Effector memory CD4-positive, alpha-beta T cell (primary cell): ENCODE measurements at places on chromosomes 12 and 14.
A peak's percentile ranks its signal among the peaks of the same experiment; 100 is the strongest.

GRCh38 chr14:91817566-91818325 lies 49.6 kb downstream of the TC2N start:
- H3K36me3 ChIP-seq, result peaks cover 13% of the 10 kb centered on the region
- no peaks in the 10 kb centered on the region for H3K4me1 ChIP-seq
- peak overlapping the region; percentile 26 for H3K27ac ChIP-seq
- no peak overlapping the region for H3K4me3 ChIP-seq
- no peak for DNase-seq
- no peaks in the 10 kb centered on the region for H3K27me3 ChIP-seq

- H3K27me3 ChIP-seq, result no peaks in the 10 kb centered on the region
- no peak overlapping the region for H3K27ac ChIP-seq
- no peaks in the 10 kb centered on the region for H3K36me3 ChIP-seq
- H3K4me3 ChIP-seq, result no peak overlapping the region
- no peaks in the 10 kb centered on the region for H3K4me1 ChIP-seq
Observed at GRCh38 chr12:115716551-115716950, 560.9 kb downstream of the MED13L start.

DNA sequence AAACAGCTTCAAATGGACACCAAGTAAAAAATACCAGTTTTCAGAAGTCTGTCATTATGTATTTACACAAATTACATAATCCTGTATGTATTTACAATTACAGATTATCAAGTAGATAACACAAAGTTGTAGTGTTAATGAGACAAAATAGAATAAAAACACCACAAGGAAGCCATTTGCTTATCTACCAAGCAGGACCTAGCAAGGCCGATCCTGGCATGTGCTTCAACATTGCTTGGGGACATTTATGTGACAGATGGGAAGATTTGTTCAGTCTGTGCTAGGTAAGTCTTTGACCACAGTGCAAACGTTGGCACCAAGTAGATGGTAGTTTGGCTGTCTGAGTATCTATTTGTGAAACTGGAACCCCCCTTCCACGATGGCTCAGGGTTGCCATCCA lies 35.8 kb downstream of the BCAT1 start:
- no peaks in the 10 kb centered on the region for H3K27me3 ChIP-seq
- no peaks in the 10 kb centered on the region for H3K4me1 ChIP-seq
- no peak overlapping the region for H3K4me3 ChIP-seq
- no peak overlapping the region for H3K27ac ChIP-seq
- H3K36me3 ChIP-seq, result no peaks in the 10 kb centered on the region

GRCh38 chr12:12016284-12017100 lies 54.2 kb upstream of the BCL2L14 start:
- no peaks in the 10 kb centered on the region for H3K27me3 ChIP-seq
- H3K4me1 ChIP-seq, result peaks cover 22% of the 10 kb centered on the region
- DNase-seq, result no peak
- no peak overlapping the region for H3K27ac ChIP-seq
- no peaks in the 10 kb centered on the region for H3K36me3 ChIP-seq

- H3K4me1 ChIP-seq, result no peaks in the 10 kb centered on the region
- H3K27ac ChIP-seq, result no peak overlapping the region
- no peaks in the 10 kb centered on the region for H3K36me3 ChIP-seq
- H3K4me3 ChIP-seq, result no peak overlapping the region
- H3K27me3 ChIP-seq, result no peaks in the 10 kb centered on the region
Observed at GRCh38 chr14:53894456-53894855, 62.2 kb downstream of the BMP4 start.

- H3K4me1 ChIP-seq, result no peaks in the 10 kb centered on the region
- no peak overlapping the region for H3K4me3 ChIP-seq
Observed at GRCh38 chr14:51039252-51039651, 55.7 kb downstream of the TRIM9 start.

- no peaks in the 10 kb centered on the region for H3K4me1 ChIP-seq
- no peaks in the 10 kb centered on the region for H3K36me3 ChIP-seq
- H3K27ac ChIP-seq, result no peak overlapping the region
- H3K4me3 ChIP-seq, result no peak overlapping the region
Observed at GRCh38 chr14:29847056-29847380, 80.6 kb downstream of the PRKD1 start.

DNA sequence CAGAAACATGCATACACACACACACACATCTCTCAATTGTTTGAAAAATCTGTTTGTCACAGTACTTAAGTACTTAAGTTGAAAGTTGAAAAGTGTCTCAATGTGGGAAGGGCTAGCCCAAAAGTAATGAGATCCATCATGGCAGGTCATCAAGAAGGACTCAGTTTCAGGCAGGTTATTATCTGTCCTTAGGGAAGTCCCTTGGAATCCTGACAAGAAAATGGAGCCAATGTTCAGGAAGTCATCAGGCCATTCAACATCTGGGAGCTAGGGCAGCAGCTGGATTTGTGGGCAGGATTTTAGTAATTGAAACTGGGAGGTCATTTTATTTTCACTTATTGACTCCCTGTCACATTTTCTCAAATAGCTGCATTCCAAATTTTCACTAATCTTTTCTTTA lies 56.0 kb downstream of the MSRB3 start:
- DNase-seq, result no peak
- no peaks in the 10 kb centered on the region for H3K27me3 ChIP-seq
- H3K36me3 ChIP-seq, result no peaks in the 10 kb centered on the region
- no peaks in the 10 kb centered on the region for H3K4me1 ChIP-seq
- no peak overlapping the region for H3K4me3 ChIP-seq

DNA sequence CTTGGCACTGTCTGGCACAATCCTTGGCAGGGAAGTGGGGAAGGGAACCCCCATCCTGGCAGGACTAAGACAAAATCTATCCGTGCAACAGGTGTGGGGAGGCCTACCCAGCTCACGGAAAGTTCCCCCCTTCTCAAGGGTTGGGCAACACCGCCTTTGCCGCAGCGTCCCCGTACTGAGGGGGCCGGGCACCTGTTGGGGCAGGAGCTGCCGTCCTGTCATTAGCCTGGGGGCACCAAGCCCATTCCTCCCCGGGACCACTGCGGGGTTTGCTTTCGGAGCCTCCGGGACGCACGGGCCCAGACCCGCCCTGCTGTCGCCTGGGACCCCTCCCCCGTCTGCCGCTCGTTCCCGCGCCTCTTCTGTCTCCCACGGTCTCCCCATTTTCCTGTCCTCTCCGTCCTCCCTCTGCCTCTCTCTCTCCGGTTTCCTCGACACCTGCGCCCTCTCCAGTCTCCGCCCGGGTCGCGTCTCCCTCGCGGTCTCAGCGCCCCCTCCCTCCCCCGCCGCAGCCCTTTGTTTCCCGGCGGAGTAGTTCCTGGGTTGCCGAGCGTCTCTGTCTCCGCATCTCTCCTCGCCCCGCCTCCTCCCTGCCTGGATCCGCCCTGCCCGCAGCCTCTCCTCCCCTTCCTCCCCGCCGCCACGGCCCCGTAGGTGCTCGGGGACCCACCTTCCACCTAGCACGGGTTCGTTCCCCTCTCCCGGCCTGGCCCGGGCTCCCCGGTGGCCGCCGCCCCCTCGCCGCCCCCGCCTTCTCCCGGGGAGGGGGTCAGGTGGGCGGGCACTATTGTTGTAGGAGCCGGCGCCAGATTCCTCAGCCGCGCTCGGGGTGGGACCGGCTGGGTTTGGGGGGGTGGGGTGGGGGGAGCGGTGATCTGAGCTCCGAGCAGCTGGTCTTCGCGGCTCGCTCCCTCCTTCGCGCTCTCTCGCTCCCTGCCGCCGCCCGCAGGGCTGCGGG lies at the start of gene CACNB3:
Gene CACNB3 (plus strand): TSS at position 624 of the 958 bp plus-strand sequence. CDS start 434 bp downstream, outside the sequence.
- H3K27ac ChIP-seq, result peak within 1 kb of the TSS; percentile 13
- H3K27me3 ChIP-seq, result no peaks in the 10 kb centered on the region
- H3K4me3 ChIP-seq, result peak within 1 kb of the TSS; percentile 74
- peak; percentile 75 for DNase-seq
- no peaks in the 10 kb centered on the region for H3K36me3 ChIP-seq

DNA sequence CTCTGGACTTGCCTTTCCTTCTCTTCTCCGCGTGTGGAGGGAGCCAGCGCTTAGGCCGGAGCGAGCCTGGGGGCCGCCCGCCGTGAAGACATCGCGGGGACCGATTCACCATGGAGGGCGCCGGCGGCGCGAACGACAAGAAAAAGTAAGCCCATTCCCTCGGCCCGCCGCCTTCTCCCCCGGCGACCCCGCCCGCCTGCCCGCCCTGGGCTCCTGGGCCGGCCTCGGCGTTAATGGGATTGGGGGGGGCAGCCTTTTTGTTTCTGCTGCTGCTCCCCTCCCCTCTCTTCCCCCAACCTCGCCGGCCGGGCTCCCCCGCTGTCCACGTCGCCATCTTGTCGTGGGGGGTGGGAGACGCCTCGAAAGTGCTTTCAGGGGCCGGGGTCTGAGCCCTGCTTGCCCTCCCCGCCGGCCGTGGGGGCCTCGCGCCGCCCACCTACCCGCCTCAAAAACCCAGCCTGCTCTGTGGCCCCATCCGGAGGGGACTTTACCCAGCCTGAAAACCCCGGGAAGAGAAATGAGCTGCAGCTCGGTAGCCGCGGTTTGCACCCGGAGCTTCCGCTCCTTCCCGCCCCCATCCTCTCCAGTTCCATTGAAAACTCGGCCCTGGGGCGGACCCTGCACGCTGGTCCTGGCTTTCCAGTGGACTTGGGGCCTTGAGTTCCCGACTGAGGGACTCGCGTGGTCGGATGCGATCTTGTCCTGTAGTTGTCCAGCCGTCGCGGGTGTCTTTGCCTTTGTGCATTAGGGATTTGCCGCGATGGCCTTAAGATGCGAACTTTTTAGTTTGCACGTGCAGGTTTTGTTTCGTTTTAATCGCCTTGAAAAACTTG lies 598 bp downstream of the HIF1A start:
- H3K36me3 ChIP-seq, result no peaks in the 10 kb centered on the region
- peak; percentile 21 for DNase-seq
- peaks cover 14% of the 10 kb centered on the region for H3K4me1 ChIP-seq
- peak overlapping the region; percentile 97 for H3K4me3 ChIP-seq

DNA sequence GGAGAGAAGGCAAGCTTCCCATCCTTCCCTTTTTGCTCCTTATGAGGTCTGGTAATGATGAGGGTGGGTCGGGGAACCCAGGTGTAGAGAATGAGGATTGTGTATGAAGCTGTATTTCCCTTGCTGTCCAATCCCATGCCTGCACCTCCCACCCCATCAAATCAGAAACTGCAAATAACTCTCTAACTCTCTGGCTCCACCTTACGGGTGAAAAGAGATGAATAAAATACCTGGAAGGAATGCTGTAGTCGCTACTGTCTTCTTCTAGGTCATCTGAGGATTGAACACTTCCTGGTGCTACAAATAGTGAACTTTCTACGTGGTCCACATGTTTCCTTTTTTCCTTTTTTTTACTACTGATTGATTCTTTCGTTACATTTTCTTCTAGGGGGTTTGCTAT lies 38.9 kb upstream of the DICER1 start:
- no peaks in the 10 kb centered on the region for H3K4me1 ChIP-seq
- H3K36me3 ChIP-seq, result no peaks in the 10 kb centered on the region
- no peak for DNase-seq
- no peaks in the 10 kb centered on the region for H3K27me3 ChIP-seq

DNA sequence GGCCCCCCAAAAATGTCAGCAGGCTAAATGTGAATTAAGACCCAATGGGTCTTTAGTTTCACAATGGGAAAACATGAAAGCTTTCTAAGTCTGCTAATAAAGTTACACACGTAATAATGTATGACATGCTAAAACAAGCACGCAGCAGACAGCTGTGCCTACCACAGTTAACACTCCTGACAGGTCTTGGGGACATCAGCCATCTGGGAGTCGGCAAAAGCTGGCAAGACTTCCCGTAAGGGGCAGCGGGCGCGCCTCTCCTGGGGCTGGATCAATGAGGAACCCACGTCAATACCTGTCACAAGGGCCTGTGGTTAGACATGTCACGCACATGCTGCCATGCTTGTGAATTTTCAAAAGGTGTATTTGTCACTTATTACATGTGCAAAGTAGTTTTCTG lies 45.0 kb downstream of the ACTN1 start:
- H3K27ac ChIP-seq, result no peak overlapping the region
- no peaks in the 10 kb centered on the region for H3K27me3 ChIP-seq
- no peak for DNase-seq
- no peak overlapping the region for H3K4me3 ChIP-seq

- no peaks in the 10 kb centered on the region for H3K4me1 ChIP-seq
- no peaks in the 10 kb centered on the region for H3K27me3 ChIP-seq
- H3K27ac ChIP-seq, result no peak overlapping the region
- no peak for DNase-seq
- no peak overlapping the region for H3K4me3 ChIP-seq
Observed at GRCh38 chr12:45329702-45330101, 113.8 kb downstream of the ANO6 start.

DNA sequence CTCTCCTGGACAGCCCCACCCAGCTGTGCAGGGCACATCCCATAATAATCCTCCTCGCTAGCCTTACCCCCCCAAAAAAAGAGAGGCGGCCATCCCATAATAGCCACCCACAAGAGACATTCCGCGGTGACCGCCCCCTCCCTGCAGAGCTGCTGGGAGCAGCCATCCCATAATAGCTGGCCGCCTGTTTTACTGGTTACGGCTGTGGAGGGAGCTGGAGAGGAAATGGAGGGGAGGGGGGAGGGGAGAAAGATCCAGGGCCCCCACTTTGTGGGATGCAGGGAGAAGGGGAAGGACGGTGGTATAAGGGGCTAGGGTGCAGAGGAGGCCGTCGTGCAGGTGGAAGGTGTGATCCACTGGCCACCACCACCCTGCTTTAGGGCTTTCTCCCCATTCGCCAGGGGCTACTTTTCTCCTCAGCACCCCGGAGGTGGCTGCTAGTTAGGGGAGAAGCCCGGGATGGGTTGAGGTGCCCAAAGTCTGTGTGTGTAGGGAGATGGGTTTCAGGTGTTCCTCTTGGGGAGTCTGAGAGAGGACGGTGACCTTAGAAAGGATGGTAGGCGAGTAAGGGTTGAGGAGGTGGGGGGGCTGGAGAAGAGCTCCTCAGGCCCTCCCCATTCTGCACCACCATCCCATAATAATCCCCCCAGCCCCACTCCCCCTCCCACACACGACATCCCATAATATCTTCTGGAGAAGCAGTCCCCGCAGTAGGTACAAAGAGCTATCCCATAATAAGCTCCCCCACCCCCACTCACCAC lies 6.0 kb upstream of the CHD4 start:
- H3K27me3 ChIP-seq, result no peaks in the 10 kb centered on the region
- DNase-seq, result peak; percentile 11
- no peaks in the 10 kb centered on the region for H3K36me3 ChIP-seq
- peak overlapping the region; percentile 13 for H3K4me3 ChIP-seq
- H3K4me1 ChIP-seq, result peaks cover 28% of the 10 kb centered on the region

GRCh38 chr12:122206976-122207375 lies 3.5 kb downstream of the B3GNT4 start:
- peaks cover 21% of the 10 kb centered on the region for H3K36me3 ChIP-seq
- H3K27me3 ChIP-seq, result no peaks in the 10 kb centered on the region

DNA sequence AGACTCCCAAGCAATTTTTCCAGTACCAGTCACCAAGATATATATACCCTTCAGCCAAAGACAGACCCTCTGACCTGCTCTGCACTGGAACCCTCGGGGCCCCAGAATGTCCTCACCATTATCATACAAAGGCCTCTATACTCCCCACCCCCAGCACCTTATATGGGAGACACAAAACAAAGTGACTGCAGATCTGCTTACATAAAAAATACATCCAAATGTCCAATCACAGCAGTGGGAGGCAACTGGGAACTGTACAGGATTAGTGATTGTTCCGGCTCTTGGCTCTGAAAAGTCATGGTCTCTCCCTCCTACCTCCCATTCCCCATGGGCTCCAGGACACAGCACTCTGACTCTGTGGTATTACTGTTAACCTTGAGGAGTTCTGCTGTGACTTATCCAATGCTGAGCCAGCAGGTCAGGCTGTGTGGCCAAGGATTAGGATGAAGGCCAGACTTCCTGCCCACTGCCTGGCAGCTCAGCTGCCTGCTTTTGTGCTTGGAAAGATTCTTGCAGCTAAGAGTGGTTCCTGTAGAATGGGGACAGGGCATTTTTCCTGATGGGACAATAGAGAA lies 13.7 kb downstream of the OXA1L start:
- H3K4me1 ChIP-seq, result no peaks in the 10 kb centered on the region
- no peaks in the 10 kb centered on the region for H3K27me3 ChIP-seq
- H3K4me3 ChIP-seq, result no peak overlapping the region
- no peak overlapping the region for H3K27ac ChIP-seq
